Stimulated activated CD4-positive, alpha-beta T cell treated with anti-CD3 and anti-CD28 coated beads, TNF-alpha, amount 100 ng/mL, for 1 hour (primary cell): ENCODE measurements at places on chromosomes 4 and X.

- no peak for DNase-seq
Measured at GRCh38 chr4:165684177-165684805, 188.7 kb upstream of the TLL1 start.

GRCh38 chrX:70313503-70313902 lies 23.6 kb downstream of the KIF4A start:
- no peak for DNase-seq

- no peak for DNase-seq
Measured at GRCh38 chr4:82620126-82620735, 58.4 kb upstream of the TMEM150C start.

- DNase-seq, result no peak
Measured at GRCh38 chr4:122458625-122459024, 2.1 kb upstream of the IL2 start.

GRCh38 chr4:184397516-184398163 lies 76.7 kb downstream of the IRF2 start:
- DNase-seq, result no peak

DNA sequence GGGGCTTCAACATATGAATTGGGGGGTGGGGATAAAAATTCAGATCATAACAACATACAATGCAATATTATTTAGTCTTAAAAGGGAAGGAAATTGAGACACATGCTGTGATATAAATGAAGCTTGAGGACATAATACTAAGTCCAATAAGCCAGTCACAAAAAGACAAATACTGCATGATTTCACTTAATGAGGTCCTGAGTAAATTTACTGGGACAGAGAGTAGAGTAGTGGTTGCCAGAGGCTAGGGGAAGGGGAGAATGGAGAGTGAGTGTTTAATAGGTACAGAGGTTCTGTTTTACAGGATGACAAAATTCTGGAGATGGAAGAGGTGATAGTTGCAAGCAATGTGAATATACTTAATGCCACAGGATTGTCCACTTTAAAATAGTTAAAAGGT lies 89.2 kb upstream of the RAPGEF2 start:
- no peak for DNase-seq

DNA sequence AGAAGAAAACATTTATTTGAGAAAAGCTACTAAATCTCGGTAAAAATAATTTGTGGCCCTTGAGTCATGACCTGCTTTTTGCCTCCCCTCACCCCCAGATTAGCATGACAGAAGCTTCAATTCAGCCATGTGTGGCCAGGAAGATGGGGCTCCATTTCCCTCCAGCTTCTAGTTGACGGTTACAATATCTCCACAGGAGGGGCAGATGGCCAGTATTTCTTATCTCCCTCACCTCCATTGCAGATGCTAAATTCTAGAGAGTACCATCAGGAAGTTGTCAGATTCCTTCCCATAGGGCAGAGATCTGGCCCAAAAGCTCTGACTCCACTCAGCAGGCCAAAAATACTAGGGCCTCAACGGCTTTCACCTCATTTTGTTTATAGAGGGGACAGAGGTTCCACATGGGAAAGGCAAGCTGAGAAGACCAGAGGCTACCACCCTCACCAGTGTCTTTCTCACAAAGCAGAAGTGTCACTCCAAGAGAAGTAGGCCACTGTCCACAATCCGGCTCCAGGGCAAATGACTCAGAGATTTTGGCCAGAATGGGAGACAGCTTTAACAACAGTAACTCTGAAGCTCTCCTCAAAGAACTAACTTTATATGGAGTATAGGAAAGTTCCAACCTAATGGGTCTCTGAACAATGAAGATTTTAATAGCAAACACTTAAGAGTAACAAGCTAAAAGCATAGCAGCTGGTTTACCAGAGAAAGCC lies 108.3 kb downstream of the TBC1D19 start:
- DNase-seq, result no peak

GRCh38 chr4:85812776-85813175 lies 337.8 kb downstream of the ARHGAP24 start:
- DNase-seq, result no peak

DNA sequence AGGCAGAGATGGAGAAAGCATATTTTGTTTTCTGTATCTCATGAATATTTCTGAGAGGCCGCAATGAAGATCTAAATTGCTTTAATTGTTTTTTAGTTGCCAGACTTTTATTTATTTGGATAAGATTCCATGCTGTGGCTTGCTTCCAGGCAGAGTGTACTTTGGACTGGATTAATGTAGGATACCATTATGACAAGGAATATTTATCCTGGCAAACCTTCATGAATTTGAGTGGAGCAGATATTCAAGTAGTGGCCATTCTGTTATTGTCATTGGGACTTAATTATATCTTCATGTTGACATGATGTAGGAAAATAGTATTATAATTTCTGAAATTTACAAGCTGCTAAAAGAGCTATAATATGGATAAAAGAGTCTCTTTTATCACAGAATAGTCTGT lies 182.9 kb downstream of the C4orf33 start:
- no peak for DNase-seq

DNA sequence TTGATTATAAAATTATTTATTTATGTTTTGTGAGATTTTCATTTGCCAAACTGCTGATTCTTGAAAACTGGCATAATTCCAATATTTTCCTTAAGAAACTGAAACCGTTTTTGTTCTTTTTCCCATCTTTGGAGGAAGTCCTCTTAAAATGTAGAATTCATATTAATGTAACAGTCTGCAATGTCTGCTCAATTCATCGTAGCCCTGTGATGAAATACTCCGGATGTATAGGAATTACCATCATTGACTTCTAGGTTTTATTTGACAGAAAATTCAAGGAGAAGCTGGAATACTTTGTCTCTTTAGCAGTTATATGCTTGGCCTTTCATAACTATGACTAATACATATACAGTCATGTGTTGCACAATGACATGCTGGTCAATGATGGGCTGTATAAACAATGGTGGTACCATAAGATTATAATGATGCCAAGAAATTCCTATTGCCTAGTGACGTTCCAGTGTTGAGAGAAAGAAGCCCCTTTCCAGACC lies 185.0 kb upstream of the GPRIN3 start:
- DNase-seq, result no peak

DNA sequence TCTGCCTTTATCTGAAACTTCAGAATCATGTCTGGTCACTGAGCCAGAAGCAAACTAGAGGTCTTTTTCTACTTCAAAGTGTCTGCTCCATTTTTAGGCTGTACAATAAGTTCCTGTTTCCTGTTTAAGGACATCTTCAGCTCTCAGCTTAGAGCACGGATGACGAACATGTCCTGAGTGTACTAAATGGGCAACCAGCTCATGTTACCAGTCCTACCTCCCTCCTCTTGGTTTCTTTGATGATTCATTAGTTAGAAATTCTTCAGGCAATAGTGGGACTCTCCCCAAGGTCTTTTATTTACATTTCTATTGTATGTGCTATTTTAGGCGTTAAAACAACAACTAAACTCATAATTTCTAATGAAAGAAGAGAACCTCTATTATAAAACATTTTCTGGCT lies 58.0 kb downstream of the ENPEP start:
- no peak for DNase-seq

- DNase-seq, result no peak
Measured at GRCh38 chr4:24843096-24843495, 47.7 kb downstream of the SOD3 start.

DNA sequence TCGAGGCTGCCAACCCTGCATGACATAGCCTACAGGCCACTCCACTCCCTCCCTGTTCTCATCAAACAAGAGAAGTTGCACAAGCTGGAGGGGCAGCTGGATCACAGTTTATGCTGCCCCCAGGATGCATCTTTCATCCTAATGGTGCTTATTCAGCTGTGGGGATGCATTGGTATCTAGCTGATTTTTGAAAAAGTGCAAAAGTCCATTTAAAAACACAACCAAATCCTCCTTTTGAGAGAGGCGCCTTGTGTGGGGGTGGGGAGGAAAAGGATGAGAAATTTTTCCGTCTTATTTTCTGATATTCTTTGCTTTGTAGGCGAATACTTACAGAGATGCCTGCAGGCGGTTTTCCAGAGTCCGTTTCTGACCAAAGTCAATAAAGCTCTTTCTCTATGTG lies 276.4 kb upstream of the BOD1L1 start:
- no peak for DNase-seq

DNA sequence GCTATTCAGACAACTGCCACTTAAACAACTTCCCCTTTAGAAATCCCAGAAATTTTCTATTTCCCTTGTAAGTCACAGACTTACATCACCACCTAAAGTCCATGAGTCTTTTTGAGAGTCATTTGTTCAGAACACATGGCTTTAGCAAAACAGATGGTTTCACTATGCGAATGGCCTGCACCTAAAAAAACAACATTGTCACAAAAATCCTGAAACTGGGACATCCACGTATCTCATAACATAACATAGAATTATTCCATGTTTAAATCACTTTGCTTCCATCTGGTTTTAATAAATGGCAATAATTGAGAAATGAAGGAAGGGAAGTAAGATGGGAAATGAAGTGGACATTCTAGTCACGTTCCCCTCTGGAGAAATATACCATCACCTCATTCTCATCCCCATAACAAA lies 155.3 kb upstream of the EDNRA start:
- DNase-seq, result no peak

DNA sequence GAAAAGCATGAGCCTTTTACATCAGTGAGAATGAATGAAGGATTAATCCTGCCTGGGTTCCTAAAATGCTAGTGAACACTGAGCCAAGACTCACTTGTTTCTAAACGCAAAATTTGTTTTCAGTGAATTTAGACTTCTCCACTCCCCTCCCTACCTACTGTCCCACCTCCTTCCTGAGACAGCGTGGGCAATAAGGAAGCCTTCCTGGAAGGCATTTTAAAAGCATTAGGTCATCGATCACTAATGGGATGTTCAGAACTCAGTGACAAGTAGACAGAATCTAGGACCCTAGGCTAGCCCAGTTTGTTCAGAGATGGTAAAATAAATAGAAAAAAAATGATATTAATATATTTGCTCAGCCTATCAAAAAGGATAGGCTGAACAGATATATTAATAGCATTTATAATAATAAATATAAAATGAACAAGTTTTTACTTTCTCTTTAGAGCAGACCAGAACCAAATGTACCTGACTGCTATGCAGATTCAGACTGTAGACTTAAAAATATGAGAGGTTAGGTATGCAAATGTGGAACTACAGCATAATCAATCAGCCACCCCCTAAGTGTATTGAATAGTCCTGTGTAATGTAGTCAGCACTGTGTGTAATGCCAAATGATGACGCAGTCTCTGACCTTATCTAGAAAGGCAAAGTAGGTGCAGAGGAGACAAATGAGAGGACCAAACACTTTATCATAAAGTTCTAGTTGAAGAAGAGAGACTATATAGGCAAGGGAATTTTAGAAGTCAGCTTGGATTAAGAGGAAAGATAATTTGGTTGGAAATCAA lies 331.1 kb downstream of the GPAT3 start:
- DNase-seq, result no peak

DNA sequence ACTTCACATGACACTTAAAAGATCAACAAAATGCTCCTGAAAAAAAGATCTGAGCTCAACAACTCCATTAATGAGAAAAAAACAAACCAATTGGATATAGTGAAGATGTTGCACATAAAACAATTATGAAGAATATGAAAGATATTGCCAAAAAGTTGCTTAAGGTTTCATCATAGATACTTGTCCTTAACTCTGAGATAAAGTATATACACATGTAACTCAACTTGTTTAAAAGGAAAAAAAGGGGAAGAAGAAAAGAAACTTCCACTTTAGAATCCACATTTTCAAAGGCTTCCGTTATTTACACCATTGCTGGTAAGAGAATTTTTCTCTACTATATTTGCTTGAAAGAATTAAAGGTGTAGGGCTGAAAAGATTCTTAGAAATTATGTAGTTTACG lies 2.7 kb downstream of the AFAP1 start:
- no peak for DNase-seq

DNA sequence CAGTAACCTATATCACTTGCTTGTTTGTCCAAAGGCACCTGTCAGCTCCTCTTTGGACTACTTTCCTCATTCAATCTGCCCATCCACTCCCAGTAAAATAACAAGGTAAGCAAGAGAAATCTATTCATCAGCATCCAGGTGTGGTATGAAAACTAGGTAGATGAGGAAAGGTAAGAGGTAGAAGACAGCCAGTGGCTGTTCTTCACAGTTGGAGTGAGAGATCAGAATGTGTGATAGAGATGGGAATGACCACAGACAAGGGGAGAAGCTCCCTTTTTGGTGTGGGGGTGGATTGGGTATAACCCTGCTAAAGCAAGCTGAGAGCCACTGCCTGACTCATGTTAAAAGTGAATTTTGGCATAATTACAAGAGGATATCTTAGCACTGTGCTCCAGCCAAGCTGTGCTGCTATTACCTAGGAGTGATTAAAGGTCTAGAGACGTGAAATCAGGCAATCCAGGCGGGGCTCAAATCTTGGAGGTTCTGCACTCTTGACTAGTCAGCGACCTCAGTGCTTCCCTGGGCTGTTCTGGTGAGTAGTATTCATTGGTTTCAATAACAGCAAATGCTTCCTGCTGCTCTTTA lies 28.1 kb upstream of the RASL11B start:
- no peak for DNase-seq

DNA sequence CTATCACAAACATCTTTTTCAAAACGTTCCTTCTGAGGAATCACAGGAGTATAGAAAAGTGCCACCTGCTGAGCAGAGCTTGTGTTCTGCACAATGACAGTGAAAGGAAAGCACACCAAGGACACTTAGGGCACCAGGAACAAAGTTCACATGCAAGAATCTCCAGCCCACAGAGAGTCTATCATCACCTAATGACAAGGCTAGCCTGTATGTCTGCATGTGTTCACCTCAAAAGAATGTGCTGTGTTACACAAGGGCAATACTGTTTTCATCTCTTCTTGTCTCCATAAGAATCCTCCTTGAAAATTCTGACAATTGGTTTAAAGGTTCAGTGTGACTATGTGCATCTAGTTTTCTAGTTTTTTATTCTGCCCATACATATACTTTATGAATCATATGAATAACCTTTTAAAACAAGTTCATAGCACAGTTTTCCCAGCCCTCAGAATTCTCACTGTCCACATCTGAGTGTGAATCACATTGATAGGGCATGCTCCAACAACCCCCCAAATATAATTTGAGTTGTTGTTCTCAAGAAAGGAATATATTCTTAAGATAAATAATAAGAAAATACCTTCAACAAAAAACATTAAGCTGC lies 118.0 kb downstream of the PWWP3B start:
- no peak for DNase-seq

DNA sequence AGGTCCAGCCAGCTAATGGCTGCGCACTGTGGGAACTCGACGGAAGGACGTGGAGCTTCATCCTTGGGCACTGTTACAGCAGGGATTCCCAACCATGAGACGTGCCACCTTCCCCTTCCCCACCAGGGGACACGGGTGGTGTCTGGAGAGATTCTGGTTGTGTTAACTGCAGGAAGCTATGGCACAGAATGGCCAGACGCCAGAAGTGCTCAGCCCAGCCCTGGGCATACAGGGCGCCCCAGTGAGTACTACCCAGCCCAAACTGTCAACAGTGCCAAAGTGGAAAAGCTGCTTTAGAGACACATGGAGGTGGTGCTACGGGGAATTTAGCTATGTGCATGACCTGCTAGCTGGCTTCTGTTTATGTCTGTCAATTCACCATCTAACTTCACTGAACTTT lies 32.8 kb downstream of the ACOX3 start:
- DNase-seq, result no peak

DNA sequence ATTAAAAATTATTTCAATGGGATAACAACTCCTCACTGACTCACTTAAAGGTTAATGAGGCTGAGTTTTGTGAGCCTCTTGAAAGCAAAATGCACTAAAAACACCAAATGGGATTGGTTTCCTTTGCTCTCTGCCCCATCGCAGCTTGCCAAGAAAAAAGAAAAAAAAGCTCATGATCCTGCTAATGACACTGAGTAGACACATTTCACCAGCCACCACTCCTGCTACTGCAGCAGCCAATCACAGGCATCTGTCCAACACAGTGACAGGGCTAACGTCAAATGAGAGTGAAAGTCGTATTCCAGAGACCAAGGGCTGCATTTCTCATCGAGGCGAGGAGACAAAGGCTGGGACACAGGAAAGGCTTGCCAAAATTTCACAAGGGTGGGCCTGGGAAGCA lies 5.2 kb downstream of the APBB2 start:
- DNase-seq, result no peak
